Activated CD4-positive, alpha-beta T cell treated with anti-CD3 and anti-CD28 coated beads for 36 hours (primary cell): ENCODE measurements at places on chromosomes 1 and 21.

GRCh38 chr21:28821276-28822122 is 171.2 kb downstream of the LTN1 start:
- no peak for DNase-seq

- no peak for DNase-seq
Measured at GRCh38 chr1:189708674-189709073, 769.0 kb downstream of the BRINP3 start.

DNA sequence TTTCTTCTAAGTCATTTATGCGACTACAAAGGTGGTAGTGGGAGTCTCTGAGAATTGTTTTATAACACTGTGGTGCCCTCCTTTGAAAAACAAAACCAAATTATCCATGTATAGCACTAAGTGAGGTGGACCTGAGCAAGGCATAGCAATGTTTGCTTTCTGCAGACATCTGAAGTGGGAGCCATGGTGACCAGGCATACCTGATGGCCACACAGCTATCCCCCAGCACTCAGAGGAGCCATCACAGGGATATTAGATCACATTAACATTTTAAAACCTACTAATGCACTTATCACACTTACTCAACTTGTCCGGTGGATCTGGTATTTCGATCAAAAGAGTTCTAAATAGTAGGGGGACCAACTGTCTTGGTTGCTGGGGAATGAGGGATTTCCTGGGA is 24.8 kb upstream of the AVPR1B start:
- no peak for DNase-seq

DNA sequence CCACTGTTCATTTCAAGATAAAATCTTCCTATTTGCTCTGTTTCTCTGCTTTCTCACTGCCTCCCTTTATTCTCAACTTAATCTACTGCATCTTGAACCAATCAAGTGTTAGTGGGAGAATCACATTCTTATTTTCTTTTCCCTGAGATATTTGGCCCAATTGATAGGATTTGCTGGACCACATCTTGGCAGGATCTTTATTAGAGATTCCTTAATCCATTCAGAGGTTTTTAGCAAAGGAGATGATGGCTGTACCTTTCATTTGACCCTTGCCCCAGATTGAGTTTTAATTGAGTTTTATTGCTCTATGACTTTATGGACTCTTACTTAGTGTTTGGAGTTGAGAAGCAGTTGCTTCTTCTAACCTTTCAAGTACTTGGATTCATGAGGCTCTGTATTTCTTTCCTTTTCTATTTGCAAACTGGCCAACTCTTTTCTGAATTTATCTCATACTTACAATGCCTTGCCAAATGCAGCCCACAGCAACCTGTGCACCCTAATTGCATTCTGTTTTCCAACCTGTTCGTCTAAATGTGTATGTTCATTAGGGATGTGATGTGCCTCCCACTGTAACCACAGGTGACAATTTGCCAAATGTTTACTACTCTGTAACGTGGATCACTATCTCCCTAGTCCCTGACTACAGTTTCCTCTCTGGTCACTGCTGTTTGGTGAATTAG is 274.8 kb upstream of the KAZN start:
- DNase-seq: no peak

DNA sequence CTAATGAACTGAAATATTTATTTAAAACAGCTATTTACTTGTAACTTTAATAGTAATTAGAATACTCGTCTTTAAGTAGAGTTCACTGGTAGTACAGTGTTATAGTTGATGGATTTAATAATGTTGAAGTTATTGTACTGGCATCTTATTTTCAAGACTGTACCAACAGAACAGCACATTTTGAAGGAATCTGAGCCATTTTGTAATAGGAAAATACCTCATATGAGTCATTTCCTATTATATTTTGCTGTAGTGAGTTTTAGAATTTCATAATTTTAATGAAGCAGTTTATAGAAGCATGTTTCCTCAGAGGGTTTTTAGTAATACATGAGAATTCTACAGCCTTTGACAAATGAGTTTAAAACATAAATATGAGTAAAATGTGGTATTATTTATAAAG is 258.3 kb downstream of the OLFM3 start:
- no peak for DNase-seq

GRCh38 chr1:179910934-179911333 is 28.8 kb downstream of the TOR1AIP1 start:
- no peak for DNase-seq

DNA sequence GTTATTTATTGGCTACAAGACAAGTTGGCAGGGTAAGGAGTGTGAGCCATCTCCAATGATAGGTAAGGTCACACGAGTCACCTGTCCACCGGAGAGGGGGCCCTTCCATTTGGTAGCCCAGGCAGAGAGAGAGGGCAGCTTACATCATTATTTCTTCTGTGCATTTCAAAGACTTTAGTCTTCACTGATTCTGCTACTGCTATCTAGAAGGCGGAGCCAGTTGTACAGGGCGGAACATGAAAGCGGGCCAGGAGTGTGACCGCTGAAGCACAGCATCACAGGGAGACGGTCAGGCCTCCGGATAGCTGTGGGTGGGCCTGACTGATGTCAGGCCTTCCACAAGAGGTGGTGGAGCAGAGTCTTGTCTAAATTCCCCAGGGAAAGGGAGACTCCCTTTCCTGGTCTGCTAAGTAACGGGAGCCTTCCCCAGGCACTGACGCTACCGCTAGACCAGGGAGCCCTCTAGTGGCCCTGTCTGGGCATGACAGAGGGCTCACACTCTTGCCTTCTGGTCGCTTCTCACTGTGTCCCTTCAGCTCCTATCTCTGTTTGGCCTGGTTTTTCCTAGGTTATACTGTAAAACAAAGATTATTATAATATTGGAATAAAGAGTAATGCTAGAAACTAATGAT is 36.7 kb downstream of the ZNF695 start:
- DNase-seq: peak; percentile 71

DNA sequence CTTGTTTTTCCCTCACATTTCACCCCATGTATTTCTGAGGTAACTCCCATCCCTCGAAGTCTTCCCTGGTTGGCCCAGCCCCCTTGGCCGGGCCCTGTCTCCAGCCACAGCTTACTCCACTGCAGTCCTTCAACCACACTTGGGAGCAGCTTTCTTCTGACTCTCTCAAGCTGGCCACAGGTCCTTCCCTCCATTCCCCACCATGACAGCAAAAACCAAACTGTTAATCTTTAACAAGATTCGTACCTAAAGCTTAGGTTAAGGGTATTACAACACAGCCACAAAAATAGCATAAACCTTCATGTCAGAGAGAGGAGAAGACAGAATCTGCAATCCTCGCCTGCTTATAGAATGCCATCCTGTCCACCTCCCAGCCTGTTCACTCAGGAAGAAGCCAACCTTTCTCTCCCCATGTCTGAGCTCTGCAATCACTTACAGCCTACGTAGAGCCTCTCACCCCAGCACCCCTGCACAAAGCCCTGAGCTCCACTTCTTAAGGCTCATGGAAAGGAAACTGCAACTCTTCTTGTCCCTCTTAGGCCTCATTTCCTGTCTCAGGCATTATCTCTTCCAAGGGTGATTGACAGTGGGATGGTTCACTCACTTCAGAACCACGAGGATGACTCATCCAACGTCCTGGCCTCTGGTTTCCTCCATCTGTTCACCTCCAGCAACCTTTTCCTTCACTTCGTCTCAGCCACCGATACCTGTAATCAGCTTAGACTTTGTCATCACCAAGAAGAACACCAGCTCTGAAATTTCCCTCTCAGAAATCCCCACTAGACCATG is 72.8 kb downstream of the CD2 start:
- DNase-seq: peak; percentile 87

DNA sequence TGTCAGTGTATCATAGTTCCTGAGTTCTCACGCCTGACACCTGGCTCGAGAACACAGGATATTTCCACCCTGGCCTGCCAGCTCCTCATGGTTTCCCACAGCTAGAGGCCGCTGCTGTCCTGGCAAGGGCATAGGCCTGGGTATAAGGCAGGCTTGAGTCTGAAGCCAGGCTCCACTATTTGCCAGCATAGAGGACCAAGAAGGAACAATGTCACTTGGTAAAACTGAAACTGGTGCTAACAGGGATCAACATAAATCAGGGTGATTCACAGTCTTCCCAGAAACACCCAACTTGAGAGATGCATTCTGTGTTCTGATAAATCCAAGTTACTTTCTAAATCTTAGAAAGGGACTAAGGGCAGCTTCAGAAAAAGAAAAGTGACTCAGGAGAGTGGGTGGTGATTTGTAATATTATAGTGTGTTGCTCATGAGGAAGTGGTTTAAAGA is 6.9 kb upstream of the S100A2 start:
- DNase-seq: peak; percentile 85

DNA sequence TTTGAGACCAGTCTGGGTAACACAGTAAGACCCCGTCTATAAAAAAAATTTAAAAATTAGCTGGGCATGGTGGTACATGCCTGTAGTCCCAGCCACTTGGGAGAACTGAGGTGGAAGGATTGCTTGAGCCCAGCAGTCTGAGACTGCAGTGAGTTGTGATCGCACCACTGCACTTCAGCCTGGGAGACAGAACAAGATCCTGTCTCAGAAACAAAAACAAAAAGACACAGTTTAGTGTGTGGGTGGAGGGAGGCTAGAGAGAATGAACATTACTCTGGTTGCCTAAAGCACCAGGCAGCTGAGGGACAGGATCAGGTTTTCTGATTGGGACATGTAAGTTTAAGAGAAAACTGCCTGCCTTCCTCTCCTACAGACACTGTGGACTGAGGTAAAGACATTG is 42.3 kb downstream of the VAMP4 start:
- no peak for DNase-seq

DNA sequence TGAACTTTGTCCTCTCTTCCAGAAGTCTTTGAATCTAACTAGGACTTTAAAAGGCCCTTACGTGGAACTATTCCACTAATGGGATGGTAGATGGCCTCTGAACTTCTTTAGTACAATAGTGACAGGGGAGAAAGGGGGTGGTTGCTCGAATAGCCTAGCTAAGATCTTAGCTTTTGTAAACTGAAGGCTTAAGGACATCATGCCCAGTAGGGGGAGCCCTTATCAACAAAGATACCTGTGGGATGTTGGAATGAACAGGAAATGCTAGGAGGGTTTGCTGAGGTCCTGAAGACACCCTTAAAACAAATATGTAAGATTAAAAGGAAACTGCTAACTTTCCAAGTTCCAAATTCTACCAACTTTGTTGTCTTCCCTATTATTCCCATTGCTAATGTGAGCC is 33.2 kb downstream of the NHLH2 start:
- DNase-seq: peak; percentile 60

DNA sequence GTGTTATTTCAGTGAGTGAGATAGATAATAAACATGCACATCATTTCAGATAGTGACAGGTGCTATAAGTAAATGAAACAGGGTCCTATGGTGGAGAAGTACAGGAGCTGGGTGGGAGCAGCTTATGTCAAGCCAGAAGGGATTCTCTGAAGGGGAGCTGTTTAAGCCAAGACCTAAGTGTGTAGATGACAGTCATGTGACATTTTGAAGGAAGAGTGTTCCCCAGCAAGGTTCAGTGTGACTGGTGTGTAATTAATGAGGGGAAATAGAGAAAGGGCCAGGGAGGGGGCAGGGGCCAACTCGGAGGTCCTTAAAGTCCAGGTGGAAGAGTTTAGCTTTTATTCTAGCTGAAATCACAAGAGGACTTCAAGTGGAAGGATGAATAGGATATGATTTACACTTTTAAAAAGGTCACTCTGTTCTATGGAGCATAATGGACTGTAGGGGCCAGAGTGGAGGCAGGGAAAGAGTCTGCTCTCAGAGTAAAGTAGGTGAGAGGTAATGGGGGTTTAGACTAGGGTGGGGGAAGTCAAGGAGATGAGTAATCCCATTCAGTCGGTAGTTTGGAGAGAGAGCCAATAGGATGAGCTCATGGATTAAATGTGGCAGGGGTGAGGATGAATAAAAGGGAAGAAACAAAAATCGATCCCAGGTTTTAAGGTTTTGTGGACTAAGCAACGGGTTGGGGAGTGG is 243.1 kb downstream of the CACNA1E start:
- no peak for DNase-seq

- DNase-seq: no peak
Measured at GRCh38 chr1:32888677-32889420, 2.6 kb downstream of the HPCA start.

- DNase-seq: no peak
Measured at GRCh38 chr1:42886800-42887199, 40.4 kb downstream of the ZNF691 start.

DNA sequence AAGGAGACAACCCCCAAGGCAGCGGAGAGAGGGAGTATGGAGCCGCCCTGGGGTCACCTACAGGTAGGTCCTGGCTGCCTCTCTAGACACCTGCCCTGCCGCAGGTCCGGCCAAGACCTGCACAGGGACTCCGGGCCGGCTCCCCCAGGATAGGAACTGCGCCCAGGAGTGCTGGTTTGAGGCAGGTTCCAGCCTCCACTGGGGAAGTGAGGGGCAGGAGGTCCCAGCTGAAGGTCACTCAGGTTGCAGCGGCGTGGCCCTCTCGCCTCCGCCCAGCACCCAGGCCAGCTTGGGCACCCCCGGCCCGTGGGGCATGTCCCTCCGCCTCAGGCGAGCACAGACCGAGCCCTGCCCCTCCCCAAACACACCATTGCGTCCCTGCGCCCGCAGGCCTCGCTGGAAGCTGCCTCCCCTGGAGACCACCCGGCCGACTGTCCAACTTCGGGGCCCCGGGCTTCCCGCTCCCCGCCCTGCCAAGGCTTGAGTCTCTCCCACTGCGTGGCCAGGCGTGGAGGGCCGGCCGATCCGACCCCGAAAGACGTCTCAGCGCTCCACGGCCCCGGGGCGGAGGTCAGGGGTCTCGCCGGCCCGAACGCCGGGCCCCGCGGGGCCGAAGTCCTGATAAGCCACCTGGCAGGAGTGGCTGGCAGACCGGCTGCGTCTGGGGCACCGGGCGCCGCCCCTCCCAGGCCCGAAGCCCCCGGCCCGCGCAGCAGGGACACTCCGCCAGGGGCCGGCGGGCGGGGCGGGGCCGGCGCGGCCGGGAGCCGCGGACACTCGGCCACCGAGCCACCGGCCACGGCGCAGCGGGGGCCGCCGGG is 1.4 kb upstream of the SKI start:
- no peak for DNase-seq

DNA sequence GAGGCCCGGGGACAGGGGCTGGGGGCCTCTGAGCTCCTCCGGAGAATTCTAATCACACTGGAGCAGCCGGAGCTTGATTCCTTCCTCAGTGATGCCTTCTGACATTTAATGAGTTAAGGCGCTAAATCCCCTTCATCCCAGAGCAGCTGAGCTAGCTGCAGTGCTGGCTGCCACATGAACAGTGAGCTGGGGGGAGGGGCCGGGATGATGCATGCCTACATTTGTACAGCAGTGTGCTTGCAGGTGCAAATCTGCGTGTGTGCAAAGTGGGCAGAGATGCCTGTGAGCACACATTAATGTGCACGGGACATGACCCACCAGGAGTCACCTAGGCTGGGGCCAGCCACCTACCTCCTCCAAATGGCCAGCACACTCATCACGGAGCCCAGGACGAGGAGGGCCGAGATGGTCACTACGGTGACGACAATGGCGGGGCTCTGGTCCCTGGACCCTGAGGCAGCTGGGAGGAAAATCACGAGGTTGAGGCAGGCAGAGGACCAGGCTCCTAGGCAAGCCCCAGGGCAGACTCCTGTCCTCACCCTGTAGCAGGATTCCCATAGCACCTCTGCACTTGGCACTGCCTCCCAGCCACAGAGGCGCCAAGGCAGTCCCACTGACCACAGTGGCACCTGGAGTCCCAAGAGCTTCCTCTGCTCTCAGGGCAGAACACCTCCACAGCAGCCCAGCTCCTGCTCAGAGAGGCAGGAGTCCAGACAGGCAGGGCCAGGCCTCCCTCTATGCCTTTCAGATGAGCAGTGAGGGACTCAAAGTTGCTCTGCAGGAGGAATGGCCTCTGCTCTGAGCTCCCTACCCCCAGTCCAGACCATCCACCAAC is 34.7 kb downstream of the CDCA8 start:
- DNase-seq: no peak
